ENCODE measurements at places on chromosomes 7 and 10.

- DNase-seq: no peak
Measured at GRCh38 chr7:52146871-52147634, 830.4 kb upstream of the COBL start.

DNA sequence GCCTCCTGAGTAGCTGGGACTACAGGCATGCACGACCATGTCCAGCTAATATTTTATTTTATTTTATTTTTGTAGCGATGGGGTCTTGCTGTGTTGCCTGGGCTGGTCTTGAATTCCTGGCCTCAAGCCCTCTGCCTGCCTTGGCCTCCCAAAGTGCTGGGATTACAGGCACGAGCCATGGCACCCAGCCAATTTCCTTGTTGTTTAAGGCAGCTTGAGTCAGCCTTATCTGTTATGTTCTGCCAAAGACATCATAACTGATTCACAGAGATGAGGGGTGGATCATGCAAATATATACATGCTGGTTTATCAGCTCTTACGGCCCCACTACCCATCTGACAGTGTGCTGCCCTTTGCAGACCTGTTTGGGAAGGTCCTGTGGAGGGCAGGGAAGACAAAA is 826.7 kb downstream of the TYW1 start:
- DNase-seq: no peak

GRCh38 chr7:118289476-118289875 is 65.0 kb downstream of the ANKRD7 start:
- no peak for DNase-seq

GRCh38 chr10:118974951-118975350 is 54.6 kb upstream of the NANOS1 start:
- DNase-seq: no peak

DNA sequence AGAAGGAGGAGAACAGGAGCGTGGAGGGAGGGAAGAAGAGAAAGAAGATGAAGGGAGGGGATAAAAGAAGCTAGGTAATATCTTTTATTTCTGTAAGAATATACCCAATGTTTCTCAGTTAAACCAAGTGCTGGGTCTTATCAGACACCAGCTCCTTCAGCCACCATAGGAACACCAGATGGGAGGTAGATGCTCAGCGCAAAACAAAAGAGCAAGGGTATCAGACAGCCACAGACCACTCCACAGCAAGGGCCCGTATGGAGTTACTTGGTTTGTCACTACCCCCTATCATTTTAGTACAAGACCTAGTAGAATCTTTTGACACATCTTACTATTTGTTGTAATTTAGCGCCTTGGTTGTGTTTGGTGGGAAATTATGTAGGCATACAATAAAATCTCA is 65.9 kb upstream of the FAM133B start:
- no peak for DNase-seq

DNA sequence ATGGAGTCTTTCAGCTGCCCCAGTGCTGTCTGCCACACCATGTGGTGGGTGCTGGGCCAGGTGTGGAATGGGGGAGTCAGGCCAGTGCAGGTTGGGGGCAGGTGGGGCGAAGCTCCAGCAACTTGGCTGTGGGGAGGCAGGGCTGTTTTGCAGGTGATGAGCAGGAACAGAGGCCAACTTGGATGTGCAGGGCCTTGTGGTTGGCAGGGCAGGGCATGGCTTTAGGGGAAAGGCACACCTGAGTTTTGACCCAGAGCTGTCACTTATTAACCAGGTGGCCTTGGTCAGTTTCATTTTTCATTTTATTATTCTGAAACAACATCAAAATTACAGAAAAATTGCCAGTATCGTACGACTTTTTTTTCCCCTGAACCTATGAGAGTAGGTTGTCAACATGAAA is 1.1 kb upstream of the SFTPA2 start:
- DNase-seq: no peak

DNA sequence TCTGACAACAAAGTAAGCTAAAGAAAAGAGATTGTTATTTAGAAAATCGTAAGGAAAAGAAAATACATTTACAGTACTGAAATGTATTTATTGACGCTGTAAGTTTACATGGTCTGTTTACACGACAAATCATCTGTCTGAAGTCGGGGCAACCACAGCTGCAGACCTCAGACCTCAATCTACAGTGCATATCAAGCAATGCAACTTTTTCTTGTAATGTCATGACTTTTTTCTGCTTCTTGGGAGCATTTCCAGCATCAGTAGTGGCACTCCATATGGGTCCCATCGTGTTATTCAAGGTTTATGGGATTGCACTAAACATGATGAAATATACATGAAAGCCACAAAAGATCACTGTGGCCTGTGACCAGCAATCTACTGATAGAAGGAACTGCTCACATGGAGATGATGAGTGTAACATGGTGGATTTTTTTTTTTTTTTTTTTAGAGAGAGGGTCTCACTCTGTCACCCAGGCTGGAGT is 77.1 kb downstream of the MTPN start:
- no peak for DNase-seq

- DNase-seq: no peak
Measured at GRCh38 chr10:5034588-5034987, 30.9 kb upstream of the AKR1C2 start.

DNA sequence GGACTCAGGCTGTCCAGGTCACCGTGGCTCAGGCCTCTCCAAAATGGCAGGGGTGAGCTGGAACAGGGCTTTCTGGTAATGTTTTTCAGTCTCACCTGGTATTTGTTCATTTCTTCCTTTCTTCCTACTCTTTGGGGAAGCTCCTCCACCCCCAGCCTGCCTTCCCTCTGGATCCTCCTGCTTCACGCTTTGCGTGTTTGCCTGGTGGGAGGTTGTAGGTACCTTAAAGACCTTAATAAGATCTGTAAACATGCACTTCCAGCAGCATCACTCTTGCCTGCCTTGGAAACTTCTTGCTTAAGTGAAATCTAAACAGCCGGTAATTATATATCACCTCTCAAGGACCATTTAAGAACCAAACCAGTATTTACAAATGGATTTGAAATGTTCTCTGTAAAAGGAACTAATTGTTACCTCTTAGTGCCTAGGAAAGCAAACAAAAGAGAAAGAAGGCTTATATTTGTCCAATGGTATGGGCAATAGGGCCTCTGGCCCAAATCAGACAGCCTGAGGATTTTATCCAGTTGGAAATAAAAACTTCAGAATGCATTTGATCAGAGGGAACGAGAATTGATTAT is 339.9 kb downstream of the CCSER2 start:
- DNase-seq: no peak

GRCh38 chr10:133355991-133356390 is 1.8 kb downstream of the FUOM start:
- no peak for DNase-seq

DNA sequence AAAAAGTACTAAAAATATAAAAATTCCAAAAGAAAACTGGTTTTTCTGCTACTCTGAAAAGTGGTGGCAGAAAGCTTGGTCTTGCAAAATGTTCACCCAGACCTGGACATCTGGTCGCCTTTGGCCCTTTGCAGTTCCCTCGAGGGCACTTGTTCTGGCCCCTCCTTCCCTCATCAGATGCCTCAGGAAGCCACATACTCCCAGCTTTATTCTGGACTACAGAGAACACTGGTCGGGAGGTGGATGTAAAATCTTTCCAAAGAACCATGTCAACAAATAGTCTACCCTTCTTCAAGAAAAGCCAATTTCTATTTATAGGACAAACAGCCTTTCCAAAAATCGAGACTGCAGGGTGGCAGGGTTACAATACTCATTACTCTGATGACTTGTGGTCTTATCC is 726.1 kb downstream of the TNS3 start:
- no peak for DNase-seq

GRCh38 chr7:106203473-106203872 is 81.3 kb downstream of the NAMPT start:
- no peak for DNase-seq

DNA sequence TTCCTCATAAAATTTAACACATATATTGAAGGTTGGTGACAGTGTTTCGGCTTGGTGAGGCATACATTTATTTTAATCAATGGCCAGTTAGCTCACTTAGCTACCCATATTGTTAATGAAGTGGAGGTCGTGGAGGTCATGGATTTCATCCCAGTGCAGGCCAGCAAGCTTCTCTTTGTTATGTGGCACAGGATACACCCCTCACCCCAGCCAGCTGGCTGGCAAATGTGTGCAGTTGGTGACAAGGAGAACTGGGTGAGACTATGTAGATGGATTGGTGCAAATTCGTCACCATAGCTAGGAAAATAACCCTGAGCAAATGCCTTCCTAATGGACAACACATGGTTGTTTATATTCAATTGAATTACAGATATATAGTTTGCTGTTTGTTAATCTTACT is 50.5 kb upstream of the FOXP2 start:
- DNase-seq: no peak

DNA sequence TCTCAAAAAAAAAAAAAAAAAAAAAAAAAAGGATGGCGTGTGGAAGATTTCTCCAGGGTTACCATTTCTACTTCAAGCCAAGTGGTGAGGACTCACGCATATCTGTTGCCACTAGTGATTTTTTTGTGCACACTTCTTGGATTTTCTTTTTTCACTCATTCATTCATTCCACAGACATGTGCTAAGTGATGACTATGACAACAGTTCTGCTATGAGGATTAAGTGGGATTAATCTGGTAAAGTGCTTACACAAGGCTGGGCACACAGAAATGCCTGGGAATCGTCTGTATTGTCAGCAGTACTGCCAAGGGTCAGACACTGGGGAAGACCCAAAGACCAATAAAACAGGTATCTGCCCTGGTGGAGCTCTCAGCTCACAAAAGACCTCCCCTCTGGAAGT is 6.3 kb upstream of the OPN1SW start:
- DNase-seq: no peak

DNA sequence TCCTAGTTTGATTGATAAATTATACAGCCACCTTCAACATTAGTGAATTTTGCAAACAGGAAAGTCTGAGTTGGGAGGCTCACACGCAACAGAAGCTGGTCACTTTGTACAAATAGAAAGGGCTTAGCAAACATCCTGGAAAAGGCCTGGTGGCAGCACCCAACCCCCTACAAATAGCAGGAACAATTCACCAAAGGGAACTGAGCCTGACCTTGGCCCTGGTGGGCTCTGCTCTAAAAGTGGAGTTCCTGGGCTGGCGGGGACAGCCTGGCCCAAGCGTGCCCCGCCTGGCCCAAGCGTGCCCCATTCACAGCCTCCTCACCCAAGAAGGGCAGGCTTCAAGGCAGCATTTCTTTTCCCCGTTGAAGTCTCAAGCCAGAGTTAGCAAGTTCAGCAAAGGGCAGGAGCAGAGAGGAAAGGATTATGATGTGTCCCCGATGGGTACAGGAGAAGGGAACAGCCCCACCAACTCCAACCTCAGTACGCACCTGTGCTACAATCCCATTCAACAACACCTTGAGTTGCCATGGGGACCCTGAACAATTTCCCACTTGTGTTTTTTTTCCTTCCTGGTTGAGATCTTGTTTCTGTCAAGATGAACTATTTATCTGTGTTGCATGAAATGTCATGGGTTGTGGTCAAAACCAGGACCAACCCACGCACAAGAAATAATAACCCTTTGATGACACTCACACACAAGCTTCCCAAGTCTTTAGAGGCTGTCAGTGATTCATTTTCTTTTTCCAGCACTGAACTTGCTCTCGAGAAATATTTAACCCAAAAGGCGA is 43.4 kb downstream of the RGS10 start:
- no peak for DNase-seq

- DNase-seq: no peak
Measured at GRCh38 chr7:30563326-30563942, 31.2 kb upstream of the GARS1 start.

DNA sequence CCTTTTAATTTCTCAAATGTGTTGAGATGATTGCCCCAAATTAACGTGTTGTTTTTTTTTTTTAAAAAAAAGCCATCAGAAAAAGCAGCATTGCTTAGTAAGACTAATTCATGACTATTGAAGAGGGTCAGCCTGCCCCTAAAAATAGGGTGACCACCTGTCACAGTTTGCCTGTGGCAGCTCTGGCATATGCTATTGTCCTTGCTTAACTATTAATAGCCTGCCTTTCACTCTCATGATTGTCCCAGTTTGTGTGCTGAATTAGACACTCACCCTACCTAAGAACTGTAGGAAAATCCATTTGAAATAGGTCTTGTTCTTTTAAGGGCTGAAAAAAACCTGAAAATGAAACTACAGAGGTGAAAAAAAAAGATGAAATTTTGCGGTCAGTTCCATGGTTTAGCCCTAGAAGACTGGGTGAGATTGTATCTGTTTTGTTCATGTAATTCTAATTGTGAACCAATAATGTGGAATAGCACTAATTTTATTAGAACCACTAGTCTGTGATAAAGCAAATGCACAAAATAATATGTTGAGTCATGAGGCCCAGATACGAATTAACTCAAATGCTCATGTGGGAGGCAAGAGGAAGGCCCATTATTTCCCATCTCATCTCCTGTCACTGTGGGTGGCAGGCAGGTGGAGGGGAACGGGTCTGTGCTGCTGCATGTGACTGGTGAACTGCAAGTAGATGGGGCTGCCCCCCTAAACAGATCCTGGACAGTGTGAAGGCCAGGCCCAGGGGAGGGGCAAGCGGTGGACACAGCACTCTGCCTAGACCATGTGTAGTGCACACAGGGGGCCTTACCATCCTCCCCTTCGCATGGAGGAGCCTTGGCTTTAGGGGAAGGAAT is 265.4 kb upstream of the NFE2L3 start:
- no peak for DNase-seq

DNA sequence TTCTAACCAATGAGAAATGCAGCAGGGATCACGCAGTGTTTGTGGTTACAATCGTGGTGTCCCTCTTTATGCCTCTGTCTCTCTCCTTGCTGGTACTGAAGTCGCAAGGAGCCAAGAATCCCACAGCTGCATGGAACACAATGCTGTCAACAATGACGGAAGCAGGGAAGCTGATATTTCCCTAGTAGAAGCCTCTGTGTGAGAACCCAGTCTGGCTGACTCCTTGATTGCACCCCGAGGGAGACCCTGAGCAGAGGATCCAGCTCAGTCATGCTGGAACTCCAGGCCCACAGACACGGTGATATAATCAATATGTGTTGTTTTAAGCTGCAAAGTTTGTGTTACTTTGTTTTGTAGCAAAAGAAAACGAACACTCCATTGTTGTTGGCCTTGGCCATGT is 677.9 kb downstream of the PARD3 start:
- no peak for DNase-seq

GRCh38 chr10:122798704-122799231 is 46.9 kb downstream of the CUZD1 start:
- no peak for DNase-seq

DNA sequence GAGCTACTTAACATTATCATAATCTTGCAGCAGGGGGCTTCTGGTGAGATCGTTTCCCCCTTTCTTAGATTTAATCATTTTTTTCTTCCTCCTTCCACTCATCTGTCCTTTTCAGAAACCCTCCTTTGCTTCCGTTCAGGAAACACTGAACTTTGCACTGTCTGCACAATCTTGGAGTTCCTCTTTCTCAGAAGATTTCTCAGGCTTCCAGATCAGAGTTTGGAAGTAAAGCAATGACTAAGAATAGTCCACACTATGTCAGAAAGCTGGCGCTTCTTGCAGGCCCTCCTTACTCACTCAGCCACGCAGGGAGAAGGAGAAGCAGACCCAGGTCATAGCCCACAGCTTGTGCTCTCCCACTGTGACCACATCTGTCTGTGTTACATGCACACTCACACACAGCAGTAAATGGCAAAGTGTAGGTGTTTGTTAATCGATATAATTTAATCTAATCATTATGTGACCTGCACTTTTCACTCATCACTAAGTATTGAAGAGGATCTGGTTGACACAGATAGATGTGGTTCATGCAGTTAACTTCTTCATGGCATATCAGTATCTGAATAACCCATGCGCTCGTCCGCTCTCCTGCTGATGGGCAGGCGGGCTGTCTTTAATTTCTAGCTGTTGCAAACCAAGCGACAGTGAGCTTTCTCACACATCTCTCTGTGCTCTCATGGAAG is 30.2 kb downstream of the ALOX5 start:
- no peak for DNase-seq
